NCI-H748 treated with DMSO at 0.1 percent for 48 hours (cell line): ENCODE measurements at places on chromosomes 1 and 21.

- no peak for DNase-seq
These were observed 10.4 kb upstream of the KLF18 start for GRCh38 chr1:44151808-44152207.

GRCh38 chr1:67942274-67942673 lies 108.2 kb downstream of the DIRAS3 start:
- no peak for DNase-seq

DNA sequence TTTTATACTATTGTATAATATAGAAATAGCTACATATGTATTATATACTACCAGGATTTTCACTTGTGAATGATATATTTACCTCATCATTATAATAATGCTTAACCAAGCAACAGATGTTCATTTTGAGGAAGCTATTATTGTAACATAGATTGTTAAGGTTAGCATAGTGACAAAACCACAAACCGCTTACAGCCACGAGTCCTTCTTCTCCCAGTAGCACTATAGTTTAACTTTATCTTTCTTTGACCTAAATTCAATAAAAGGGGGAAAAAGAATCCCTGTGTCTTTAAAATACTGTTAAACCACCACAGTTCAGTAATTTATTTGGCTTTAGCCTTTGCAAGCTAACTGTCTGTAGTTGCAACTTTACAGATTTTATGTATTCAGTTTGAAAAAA lies 1039.4 kb upstream of the B3GALT2 start:
- DNase-seq: no peak

GRCh38 chr1:24435782-24436365 lies 20.3 kb downstream of the NIPAL3 start:
- no peak for DNase-seq

DNA sequence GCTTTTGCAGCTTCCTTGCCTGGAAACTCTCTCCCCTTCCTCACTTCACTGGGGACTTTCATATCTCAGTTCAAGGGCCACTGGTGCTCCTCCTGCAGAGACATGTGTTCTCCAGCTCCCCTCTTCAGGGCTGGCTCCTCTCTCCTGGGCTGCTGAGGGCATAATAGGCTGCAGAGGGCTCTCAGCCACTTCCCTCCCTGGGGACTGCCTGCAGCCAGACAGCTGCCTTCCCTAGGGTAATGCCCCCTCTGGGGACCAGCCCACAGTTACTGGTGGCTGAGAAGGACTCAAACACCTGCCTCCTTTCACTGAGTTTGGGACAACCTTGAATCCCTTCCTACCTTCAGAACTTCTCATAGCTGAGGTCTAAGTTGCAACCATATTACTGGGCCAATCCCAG lies 104.8 kb upstream of the POU3F1 start:
- no peak for DNase-seq

DNA sequence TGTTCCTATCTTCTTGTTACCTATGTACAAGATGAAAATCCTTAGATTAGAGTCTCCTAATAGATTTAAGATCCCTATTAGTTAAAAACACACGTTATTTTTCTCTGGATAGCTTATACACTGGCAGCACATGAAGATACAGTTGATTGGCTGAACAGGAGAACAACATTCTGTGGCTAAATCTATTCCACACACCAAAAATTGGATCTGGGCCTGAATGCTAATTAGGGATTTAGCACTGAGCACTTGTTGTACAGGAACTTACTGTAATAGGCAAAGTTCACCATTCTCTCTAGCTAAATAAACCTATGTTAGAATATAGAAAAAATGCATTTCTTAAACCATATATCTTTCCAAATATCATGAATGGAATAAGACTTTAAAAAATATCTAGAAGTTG lies 117.1 kb upstream of the PTGFR start:
- no peak for DNase-seq

DNA sequence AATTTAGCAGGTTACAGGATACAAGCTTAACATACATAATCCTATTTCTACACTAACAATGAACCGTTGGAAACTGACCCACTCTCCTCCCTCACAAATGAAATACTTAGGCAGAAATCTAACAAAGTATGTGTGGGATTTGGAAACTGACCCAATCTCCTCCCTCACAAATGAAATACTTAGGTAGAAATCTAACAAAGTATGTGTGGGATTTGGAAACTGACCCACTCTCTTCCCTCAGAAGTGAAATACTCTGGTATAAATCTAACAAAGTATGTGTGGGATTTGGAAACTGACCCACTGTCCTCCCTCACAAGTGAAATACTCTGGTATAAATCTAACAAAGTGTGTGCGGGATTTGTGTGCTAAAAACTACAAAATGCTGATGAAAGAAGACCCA lies 60.3 kb downstream of the TRAF5 start:
- no peak for DNase-seq
